ENCODE measurements at places on chromosomes 11 and 22.

DNA sequence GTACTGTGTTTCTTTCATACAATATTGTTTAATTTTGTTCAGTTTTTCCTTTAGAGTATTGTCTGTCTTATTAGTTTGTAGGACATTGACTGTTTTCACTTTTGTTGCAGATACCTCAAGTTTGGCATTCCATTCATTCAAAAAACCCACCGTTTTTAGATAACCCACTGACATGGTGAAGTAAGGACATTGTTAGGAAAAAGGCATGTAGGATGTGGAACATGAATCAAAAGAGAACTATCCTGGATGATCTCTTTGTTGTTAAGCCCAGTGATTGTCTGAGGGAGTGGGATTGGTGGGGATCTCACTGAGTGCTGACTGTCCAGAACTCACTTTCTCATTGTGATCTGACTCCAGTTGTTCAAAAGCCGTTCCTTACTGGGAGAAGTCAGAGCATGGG lies 119.3 kb downstream of the TEAD1 start:
- DNase-seq: no peak

GRCh38 chr11:58905011-58905720 lies 34.1 kb upstream of the GLYATL1 start:
- DNase-seq: peak; percentile 71

DNA sequence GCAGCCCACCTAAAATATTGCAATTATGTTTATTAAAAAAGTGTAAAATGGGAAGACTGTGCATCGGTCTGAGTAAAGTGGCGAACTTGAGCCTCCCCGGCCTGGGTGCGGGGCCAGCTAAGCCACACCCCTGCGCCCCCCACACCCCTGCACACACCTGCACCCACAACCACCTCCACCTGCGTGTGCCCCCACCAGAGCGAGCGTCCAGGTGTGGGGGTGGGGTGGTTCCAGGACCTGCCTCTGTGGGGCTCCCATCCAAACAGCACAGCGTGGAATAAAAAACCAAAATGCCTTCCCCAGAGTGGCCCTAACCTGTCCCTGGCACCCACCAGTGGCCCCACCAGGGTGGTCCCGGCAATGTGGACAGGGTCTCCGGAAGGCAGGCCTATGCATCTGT lies 30.1 kb upstream of the CARS1 start:
- no peak for DNase-seq

DNA sequence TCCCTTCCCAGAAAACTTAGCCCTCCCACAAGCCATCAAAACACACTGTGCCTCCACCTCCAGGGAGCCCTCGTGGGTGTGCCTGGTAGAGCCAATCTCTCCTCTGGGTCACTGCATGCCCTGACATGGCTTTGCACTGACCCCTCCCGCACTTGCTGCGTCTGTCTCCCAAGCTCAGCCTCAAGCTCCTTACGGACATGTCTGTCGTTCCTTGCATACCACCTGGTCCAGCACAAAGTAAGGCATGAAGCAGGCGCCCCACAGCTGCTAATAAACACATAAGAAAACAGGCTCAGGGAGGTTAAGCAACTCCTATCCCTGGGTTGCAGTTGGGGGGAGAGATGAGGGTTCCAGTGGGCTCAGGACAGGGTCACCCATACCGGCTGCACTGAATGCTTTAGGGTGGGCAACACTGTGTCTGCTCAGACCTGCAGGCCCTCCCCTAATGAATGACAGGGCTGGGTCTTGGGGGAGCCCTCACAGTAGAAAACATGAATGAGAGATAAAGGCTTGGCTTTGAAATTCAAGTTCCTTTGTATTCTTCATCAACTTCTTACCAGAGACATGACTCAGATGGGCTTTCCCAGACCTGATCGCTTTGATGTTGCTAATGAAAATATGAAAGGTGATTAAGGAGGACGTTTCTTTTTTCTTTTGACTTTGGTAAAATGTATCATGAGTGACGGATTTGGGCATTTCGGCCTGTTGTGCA lies 38.0 kb downstream of the PHF21B start:
- DNase-seq: no peak

DNA sequence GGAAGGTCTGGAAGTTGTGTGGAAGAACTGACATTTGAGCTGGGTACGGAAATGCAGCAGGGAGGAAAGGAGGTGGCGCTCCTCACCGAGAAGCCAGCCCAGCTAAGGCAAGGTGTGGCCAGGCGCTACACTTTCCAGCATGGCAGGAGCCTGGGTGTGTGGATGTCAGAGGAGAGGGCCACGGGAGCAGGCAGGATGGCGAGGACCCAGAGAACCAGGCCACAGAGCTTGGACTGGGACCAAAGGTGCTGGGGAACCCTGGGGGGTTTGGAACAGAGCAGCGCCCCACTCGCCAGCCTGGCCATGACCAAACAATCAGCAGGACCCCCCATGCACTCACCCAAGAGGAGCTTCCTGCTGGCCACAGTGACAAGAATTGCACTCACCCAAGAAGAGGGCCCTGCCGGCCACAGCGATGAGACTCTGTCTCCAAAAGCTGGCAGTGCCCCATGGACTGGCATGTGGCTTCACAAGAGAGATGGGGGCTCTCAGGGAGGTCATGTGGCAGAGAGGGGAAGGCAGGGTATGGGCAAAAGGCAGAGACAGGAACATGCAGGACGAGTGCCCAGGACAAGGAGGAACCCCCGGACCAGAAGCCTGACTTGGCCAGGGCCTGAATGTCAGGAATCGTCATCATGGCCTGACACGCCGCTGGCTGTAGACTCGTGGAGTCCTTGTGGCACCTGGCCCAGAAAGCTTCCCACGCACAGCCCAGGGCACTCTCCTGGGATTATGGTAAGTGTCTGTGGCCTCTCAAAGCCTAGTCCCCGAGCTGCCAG lies 45.4 kb downstream of the IGF2 start:
- DNase-seq: no peak

DNA sequence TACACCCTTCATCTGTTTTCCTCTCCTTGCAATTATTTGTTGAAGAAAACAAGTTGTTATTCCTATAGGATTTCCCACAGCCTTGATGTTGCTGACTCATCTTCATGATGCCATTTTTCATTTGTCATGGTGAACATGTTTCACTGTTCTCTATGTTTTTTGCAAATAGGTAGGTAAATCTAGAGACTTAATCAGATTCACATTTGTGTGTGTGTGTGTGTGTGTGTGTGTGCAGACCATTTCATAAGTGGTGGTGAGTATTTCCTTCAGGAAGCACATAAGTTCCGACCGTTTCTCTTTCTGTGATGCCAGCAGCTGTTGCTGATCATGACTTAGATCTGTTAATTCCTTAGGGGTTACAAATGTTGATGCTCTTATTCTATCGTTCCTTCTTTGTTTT lies 80.3 kb upstream of the IZUMO1R start:
- DNase-seq: no peak

DNA sequence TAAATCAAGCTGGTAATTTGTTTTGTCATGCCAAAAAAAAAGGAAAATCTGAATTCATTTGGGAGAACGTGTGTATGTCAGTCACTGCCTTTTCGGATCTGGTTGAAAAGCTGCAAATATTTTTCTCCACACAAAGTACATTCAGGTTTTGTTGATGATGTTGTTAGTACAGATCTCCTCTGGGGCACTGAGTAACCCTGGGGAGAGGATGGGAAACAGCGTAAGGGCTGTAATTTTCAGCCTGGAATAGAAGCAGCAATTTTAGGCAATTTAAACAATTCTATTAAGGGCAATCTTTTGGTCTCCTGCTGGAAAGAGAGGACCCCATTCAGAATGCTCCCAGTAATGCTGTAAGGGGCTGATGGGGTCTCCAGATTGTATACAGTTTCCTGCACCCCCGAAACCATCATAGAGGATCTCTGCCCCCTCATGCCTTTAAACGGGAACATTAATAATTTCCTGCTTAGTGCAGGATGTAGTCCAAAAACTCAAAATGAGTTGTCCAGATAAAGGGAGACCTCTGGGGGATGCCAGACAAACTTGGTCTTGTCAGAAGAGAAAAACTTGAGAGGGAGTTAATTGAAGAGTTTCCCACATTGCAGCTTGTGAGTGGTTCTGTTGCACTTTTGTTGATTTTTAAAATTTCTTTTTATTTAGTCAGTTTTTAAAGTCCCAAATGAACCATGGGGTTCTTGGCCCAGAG lies 132.3 kb downstream of the COMMD9 start:
- DNase-seq: no peak

DNA sequence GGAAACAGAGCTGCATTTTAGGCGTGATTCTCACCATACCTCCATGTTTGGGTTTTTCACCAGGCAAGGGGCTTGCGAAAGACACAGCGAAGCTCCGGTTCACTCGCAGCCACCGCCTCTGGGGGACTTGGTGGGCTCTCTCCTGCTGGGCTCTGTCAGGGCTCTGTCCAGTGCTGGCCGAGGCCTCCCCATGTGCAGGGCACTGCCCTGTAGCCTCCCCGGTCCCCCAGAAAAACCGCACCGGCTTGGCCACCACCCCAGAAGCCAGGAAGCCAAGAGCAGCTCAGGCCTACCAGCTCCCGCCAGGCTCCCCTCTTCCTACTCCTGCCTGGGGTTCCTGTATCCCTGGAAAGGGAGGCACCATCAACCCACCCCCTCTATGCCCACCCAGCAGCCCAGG lies 151.5 kb downstream of the CTTN start:
- DNase-seq: no peak

DNA sequence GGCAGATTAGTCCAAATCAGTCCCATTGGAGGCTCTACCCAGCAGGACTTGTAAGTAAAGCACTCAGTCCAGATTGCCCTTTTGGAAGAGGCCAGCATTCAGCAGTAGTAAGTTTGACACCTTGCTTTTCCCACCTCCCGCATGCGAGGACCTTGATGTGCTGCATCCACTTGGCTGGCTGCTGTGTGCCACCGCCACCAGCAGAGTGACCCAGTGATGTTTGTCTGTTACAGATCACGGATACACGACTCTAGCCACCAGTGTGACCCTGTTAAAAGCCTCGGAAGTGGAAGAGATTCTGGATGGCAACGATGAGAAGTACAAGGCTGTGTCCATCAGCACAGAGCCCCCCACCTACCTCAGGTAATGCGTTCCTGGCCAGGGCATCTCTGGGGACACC lies 6.6 kb downstream of the SMARCB1 start:
- no peak for DNase-seq

GRCh38 chr22:27255580-27255979 lies 546.0 kb downstream of the MN1 start:
- no peak for DNase-seq

- no peak for DNase-seq
These were observed 32.1 kb upstream of the SOX10 start for GRCh38 chr22:38016182-38017151.

DNA sequence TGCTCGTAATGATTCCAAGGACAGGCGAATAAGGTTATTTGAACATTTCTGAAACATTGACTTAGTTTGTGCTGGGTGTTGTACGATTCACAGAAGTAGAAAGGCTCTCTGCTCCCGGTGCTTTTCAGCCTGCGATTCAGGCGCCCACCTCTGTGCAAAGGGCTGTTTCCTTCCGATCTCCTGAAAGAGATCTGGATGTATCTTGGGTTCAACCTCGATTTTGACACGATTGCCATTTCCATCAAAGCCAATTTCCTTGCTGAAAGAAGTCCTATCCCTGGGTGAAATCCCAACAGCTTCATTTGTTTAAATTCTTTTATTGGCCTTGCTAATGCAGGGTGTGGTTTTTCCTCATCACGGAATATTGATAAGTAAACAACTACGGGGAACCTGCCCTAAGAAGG lies 1.1 kb upstream of the ZC3H12C start:
- DNase-seq: no peak

DNA sequence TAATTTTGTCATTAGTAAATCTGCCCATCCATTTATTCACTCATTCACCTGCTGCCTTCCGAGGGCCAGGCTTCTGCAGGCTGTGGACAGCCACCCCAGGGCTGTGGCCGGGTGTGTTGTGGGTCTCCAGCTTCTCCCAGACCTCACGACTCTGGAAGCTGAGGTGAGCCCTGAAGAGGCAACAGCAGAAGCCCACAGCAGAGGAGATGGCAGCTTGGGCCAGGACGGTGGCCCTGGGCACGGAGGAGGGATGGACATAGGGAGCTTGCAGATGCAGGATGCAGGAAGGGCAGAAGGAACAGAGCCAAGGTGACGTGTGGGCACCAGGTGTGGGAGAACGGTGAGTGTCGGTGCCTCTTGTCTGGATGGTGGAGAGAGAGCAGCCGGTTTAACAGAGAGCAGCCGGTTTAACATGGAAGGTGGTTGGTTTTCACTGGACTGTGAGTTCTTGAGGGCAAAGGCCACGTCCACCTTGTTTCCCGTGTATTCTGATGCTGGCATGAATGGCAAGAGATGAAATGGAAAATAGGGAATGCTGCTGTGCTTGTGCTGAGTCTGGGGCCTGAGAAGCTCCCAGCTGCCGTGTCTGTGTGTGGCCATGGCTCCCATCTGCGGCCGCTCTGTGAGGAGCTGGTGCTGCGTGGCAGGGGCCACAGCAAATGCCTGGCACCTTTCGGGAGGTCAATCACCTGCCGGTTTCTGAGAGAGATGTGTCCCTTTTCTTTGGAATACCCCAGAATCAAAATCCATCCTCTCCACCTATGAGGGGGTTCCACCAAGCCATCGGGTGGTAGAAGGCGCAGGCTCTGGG lies 669.9 kb downstream of the BRD1 start:
- DNase-seq: no peak

- DNase-seq: no peak
These were observed 36.4 kb upstream of the E2F8 start for GRCh38 chr11:19276859-19277808.

GRCh38 chr11:27754035-27755017 lies 54.1 kb upstream of the BDNF start:
- no peak for DNase-seq

- no peak for DNase-seq
These were observed 14.3 kb downstream of the DDX17 start for GRCh38 chr22:38491707-38492348.

GRCh38 chr22:28105413-28105812 lies 186.4 kb upstream of the PITPNB start:
- DNase-seq: no peak

DNA sequence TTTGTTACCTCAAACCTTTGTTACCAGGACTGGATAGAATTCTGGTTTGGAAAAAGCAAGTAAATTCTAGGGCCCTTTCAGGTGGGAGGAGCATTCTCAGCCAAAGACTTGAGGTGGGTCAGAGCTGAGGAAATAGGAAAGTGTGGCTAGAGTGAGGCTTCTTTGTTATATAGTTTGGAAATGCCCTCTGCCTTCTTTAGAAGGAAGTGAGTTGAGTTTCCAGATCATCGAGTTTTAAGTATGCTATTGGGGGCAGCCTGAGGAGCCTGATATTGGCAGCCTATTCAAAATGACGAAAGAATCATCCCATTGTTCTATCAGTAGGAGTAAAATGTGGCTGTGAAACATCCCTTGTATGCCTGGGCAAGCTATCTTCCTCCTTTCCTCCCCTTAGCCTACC lies 134.1 kb downstream of the ARHGAP42 start:
- peak; percentile 23 for DNase-seq

GRCh38 chr22:19568337-19569275 lies 44.4 kb upstream of the CLDN5 start:
- no peak for DNase-seq

DNA sequence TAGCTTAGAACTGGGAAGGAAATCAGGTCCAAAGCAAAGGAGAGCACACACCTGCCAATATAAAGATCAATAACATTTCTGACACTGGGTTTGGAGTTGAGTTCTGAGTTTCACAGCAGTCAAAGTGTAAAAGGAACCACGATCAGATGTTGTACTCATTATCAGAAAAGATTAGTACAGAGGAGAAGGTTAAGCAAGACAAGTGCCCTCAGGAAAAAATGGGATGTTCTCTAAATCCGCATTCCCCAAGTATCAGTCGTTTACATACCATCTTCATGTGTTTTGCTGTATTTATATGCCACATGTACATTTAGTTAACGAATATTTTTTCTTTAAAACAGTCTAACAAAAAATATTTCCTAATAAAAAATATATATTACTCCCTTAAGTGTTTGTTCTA lies 23.0 kb upstream of the RRAS2 start:
- no peak for DNase-seq

Measured in NCI-H446 (cell line).